ENCODE measurements at places on chromosomes 4 and X.

- no peak for DNase-seq
These were observed 108.1 kb downstream of the MGST2 start for GRCh38 chr4:139773560-139774318.

GRCh38 chrX:155070663-155070974 is 317 bp downstream of the CMC4 start:
- no peak for DNase-seq

DNA sequence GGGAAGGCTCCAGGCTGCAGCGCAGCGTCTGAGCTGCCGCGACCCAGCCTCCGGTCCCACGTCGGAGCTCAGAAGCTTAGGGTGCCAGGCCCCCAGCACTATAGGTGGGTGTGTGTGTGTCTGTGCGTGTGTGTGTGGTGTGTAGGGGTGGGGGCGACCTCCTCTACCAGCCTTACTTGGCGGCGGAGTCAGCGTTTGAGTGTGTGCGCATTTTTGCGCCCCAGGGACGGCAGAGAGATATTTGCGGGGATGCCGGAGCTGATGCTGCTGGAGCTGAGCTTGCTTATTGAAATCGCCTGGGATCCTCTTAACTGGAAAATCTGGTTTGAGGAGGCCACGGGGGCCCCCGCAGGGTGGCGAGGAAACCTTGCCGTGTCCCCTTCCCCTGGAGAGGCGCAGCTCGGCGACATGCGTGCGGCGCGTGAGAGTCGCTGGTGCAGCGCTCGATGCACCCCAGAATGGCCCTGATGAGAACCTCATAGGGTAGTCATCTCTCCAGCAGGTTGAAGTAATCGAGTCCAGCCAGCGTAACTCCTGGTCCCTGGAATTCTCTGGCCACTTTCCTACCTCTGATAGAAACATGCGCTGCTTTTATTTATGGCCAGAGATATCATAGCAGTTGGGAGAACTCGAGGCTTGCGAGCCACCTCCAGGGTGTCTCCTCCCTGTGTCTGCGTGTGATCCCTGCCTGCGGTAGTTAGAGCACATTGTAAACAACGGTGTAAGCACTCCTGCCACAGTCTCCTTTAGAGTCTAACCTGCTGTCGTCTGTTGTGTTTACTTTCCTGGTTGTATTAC is 2.7 kb downstream of the ADGRL3 start:
- peak; percentile 72 for DNase-seq

DNA sequence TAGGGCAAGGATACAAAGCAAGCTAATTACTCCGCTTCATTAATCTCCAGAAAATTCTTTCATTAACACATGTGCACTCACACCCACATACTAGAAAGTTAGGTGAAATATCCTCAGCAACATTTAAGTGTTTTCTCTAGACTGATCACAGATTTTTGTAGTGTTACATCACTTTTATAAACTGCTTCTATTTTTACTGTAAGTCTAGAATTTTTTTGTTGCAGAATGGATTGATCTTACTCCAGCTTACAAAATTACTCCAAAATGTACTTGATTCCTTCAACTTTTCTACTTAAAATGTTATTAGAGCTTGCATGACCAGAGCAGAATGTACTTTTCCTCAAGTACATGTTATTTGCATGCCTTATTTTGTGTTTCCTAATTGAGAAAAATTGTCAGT is 2325.2 kb downstream of the PCDH7 start:
- DNase-seq = no peak

DNA sequence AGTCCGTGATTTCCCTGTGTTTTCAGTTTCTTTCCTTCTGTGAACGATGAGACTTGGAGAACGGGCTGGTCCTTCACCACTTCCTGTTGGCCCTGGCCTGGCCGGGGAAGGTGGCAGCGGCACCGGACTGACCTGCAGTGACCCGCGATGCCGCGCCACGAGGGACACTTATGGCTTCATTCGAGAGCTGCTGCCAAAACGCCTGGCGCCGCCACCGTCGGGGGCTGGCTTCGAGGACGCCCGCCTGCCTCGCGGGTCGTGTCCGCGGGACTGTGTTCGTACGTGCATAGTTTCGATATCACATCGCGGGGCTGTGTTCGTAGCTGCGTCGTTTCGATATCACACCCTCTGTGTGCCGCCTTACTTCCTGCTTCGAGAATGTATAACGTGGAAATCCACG is 7.5 kb upstream of the UVSSA start:
- no peak for DNase-seq

- DNase-seq = no peak
These were observed 53.1 kb upstream of the C4orf50 start for GRCh38 chr4:6071191-6071958.

DNA sequence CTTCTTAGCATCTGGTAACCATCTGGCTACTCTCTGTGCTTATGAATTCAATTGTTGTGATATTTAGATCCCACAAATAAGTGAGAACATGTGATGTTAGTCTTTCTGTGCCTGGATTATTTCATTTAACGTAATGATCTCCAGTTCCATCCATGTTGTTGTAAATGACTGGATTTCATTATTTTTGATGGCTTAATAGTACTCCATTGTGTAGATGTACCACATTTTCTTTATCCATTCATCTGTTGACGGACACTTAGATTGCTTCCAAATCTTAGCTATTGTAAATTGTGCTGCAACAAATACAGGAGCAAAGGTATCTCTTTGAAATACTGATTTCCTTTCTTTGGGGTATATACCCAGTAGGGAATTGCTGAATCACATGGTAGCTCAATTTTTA is 30.0 kb upstream of the TMEM47 start:
- no peak for DNase-seq

GRCh38 chr4:144518181-144518895 is 127.6 kb upstream of the HHIP start:
- no peak for DNase-seq

DNA sequence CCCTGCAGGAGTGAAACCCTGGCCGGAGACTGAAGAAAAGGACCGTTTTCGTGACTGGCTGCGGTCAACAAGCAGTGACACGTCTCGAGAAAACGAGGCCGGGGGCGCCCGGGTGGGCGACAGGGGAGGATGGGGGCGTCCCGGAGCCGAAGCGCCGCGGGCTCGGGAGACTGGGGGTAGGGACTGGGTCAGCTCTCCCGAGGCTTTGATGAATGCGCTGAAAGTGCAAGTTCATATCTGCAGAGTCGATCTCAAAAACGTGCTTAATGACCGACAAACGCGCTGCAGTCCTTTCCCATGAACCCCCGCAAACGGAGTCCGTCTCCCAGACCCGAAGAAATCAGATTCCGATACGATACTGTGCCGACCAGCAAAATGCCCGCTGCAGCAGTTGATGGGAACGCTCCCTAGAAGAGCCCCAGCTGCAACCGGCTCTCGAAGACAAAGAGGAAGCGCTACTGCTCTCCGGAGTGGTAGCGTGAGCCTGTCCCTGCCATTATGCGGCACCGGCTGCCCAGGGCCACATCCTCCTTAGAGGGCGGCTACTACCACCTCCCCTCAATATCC is 806 bp upstream of the CD99L2 start:
- peak; percentile 27 for DNase-seq

GRCh38 chr4:119299260-119299671 is 22.7 kb downstream of the FABP2 start:
- DNase-seq = no peak

DNA sequence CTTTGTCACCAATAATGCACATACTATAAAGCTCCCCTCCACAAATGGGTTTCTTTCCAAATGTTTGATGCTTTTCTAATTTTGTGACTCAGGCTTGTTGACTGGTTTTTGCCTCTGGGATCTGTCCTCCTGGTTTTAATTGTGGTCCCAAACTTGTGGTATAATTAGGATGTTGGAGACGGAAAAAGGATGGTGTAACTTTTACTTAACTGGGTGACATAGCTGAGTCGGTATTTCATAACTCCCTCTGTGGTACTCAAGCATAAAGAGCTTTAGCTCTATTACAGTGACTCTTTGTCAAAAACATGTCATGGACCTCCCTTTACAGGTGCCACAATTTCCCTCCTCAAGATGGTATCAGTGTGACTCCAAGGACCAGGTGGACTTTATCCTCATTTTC is 119.7 kb upstream of the RBPJ start:
- no peak for DNase-seq

DNA sequence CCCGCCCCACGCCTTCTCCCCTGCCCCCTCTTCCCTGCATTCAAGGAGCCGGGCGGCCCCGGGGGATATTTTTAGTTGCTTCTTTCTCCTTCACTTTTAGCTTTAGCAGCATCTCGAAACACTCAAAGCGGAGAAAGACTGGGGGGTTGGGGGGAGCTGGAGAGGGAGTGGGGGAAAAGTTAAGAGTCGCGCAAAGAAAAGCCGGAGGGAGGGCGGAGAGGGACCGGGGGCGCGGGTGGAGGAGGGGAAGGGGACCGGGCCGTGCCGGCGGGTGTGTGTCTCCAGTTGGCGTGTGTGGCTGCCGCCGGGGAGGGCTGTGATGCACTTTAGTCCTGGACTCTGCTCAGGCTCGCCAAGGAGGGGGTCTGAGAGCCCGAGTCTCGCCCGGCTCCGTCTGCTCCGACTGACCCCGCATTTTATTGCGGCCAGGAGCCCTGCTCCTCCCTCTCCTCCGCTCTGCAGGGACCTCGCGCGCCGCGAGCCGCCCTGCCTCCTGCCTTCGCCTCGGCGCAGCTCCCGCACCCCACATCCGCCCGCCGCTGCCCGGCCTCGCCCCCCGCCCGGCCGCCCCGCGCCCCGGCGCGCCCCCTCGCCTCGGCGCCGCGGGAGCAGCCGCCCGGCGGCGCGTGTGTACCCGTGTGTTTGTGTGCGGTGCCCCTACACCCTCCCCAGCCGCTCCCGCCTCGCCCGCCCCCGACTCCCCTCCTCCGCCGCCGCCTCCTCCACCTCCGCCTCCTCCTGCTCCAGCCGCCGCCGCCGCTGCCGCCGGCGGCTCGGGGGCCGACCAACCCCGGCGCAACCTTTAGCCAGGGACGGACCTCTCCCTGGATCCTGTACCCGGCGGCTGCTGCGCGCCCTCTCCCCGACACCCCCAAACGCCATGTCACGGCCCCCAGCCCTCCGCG is 1.4 kb downstream of the ZNF827 start:
- DNase-seq = peak; percentile 47

GRCh38 chrX:105636667-105637066 is 185.7 kb upstream of the NRK start:
- DNase-seq = no peak

- DNase-seq = no peak
These were observed 30.6 kb upstream of the NSUN7 start for GRCh38 chr4:40719008-40719623.

- DNase-seq = no peak
These were observed 51.5 kb downstream of the ACSL4 start for GRCh38 chrX:109681475-109682081.

GRCh38 chr4:11149612-11150259 is 279.0 kb downstream of the HS3ST1 start:
- DNase-seq = no peak

Measured in anterior cingulate cortex (tissue), 58 donors.